Right ventricle myocardium superior (tissue), 1 donor: ENCODE measurements at places on chromosomes 13 and 19.

DNA sequence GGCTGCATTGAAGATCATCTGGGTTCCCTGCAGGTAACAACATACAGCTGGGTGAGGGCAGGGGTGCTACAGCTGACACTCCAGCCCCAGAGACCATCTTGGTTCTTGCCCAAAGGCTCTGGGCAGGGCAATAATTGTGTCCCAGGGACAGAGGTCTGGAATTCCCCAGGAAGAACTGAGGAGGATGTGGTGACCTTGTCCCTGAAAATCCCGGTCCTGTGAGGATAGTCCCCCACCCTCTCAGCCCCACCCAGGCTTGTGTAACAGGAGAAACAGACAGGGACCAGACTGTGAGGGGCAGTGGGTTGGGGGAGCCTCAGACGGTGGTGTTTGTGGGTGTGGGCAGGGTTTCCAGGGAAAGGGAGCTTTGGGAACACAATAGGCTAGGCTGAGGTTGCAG lies 63.5 kb downstream of the COLGALT1 start:
- no peak for DNase-seq

DNA sequence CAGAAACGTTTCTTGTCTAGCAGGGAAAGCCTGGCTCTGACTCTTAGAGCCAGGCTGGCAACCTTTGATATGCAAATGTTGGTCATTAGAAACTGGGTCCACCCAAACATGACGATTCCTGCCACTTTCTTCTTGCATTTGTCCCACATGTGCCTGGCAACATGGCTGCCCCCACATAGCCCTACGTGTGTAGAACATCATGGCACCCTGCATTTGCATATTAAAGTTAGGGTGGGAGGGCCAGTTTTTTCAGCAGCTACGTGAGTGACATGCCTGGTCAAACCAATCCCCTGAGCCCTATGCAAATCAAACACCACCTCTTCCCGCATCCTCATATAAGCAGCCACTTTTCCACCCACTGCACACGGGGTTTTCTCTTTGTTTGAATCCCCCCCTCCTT lies 95.0 kb downstream of the LIG4 start:
- DNase-seq: no peak

GRCh38 chr19:15259907-15260306 lies 27.7 kb upstream of the EPHX3 start:
- DNase-seq: peak; percentile 32

DNA sequence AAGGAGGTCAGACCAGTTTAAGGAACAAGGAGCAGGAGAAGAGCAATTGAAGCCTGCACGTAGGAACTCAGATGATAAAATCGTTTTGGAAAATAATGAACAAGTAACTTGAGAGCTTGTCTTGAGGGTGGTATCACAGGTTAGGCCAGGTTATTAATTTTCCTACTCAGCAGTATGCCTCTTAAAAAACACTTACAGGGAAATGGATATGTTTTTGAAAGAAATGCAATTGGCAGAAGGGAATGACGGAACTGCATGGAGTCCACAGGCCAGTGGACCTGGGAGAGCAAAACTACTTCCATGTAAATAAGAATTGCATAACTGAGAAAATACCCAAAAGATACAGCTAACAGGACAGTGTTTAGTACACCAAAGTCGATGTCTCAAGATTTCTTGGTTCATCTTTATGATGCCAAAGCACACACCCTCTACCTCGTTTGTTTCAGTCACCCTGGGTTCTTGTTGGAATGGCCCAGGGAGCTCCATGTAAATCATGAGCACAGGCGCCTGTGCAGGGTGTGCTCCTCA lies 35.2 kb downstream of the MBNL2 start:
- no peak for DNase-seq

- peak; percentile 59 for DNase-seq
Observed at GRCh38 chr19:2524840-2525723, 49.2 kb downstream of the GADD45B start.

DNA sequence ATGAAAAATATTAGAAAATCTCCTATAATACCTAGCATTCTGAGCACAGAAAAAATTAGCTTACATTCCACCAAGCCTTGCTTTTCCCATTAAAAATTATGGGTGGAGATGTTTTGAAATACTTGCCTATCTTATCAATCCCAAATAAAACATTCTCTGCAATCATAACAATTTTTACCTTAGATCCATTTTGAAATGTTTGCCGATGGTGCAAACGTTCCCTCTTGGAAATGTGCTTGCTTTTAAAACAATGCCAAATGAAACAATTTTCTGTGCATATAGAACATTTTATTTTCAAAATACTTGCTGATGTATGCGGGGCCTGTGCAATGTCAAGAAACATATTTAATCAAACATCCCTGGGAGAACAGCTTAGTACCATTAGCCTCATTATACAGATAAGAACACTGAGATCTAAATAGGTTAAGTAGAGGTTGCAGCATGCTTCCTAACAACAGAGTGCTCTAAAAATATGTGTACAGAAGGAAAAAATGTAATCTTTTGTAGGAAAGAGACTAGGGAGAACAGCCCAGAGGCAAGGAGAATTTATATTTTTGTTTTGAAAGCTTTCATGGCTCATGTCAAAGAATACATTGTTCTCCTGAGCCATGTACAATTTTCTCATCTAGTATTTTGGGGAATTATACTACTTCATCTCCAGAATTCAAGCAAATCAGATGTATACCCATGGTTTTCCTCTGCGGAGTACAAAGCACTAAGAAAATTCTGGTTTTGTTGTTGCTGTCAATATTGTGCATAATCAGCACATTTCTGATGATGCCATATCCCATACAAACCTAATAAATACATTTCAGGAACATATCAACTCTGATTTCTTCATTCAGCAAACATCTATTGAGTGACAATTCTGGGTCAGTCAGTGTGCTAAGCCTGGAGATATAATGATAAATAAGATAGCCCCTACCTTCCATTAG lies 25.9 kb upstream of the FNDC3A start:
- no peak for DNase-seq

GRCh38 chr13:50537029-50537428 lies 306.5 kb downstream of the DLEU7 start:
- no peak for DNase-seq

DNA sequence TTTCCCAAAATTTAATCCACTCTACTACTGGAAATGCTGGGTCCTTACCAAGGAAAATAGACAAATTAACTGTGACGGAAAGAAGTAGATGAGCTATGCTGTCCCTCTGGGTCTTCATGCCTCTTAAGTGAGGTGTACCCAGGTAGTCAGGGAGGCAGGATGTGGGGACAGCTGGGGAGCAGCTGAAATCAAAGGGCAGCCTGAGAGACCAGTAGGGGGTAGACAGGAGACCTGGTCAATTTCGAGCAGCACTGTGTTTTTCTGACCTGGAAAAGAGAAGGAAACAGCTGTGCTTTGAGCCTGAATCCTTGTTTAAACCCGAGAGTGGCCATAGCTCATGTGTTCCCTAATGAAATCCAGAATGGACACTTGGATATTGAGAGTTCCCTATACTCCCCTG lies 587.3 kb downstream of the EFNB2 start:
- no peak for DNase-seq

DNA sequence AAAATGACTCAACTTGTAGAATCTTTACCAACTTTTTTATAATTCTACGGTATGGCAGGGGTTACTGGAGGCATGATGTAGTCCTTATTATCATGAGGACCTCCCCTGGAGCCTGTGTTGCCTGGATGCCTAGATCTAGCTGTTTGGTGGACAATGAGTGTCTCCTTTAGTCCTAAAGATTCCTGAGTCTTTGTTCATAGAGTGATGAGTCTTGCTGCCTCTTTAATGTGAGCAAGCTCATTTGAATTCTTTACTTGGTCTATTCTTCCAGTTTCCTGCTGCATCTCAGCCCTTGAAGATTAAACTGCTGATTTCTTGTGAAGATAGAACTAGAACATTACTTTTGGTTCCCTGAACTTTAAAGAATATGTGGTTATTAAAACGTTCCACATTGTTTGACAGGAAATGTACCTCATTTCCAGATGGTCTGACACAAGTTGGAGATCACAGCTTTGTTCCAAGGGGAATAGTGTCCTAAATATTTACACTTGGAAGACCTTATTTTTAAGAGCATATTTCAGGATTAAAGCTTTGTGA lies 51.9 kb downstream of the SLAIN1 start:
- no peak for DNase-seq

DNA sequence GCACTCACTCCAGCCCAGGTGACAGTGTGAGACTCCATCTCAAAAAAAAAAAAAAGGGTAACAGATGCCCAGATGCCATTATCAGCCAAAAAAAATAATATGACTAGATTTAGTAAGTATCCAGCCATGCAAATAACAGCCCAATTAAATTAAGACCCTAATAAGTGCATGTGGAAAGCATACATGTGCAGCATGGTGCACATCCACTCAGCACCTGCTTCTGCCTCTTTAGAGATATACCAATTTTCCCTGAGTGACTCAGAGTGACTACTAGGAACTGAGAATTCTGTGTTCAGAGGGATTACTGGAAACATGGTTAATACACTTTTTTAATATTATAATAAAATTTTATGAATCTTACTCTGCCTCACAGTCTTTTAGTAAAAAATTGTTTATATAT lies 29.8 kb upstream of the ZNF675 start:
- DNase-seq: no peak

GRCh38 chr19:6699935-6700334 lies 20.5 kb downstream of the C3 start:
- no peak for DNase-seq

- no peak for DNase-seq
Observed at GRCh38 chr13:98998831-98999638, 21.2 kb upstream of the DOCK9 start.

DNA sequence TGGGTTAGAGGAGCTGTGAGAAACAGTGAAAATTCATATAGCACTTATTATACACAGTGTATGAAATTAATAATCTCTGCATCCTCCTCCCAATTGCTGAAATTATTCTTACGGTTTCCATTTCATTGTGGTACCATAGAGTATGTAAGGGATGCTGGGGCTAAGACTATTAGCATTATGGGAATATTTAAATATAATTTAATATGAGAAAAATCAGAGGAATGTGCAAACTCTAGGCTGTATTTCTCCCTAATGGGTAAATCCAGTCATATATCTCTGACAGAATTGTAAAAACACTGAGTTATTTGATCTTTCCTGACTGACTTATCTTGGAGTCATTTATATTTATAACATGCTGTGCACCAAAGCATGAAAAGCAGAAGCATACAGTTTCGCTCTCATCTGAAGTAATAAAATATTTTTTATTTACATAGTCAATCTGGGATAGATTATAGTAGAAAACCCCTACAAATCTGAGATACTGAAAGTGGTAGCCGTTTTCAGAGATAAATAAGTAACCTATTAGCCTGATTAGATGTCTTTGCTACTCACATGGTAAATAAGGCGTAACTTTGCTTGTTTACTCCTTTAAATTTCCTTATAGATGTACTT lies 34.9 kb downstream of the LRCH1 start:
- no peak for DNase-seq

DNA sequence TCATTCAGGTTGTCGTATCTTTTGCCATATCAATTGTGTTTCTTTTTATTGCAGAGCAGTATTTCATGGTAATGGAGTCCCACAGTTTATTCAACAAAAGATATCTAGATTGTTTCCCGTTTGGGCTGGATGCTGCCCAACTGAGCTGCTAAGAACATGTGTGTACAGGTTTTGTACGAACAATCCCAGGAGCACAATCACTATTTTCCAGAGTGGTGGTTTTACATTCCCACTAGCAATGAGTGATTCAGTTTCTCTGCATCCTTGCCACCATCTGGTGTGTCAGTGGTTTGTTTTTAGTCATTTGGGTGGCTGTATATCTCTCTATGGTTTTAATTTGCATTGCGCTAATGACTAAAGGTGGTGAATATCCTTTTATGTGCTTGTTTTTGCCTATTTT lies 52.7 kb upstream of the ZDHHC20 start:
- DNase-seq: no peak

GRCh38 chr13:45511310-45512097 lies 46.8 kb downstream of the COG3 start:
- DNase-seq: no peak

DNA sequence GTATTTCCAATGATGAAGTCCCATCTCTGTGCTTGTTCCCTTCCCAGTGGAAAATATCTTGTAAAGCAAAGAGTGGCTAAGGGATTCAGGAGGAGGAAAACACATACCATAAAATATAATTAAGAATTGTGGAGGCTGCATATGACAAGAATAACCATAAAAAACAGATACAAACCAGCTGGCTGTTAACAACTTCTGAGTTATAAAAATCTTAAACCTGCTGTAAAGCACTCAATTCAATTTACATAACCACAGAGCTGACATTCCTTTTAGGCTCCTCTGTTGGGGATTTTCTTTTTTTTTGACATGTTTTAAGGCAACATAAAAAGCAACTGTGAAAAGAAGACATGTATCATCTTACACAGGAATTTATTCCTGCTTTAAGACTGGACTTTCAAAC lies 207.6 kb downstream of the DACH1 start:
- no peak for DNase-seq

- no peak for DNase-seq
Observed at GRCh38 chr19:29067831-29068230, 145.1 kb downstream of the UQCRFS1 start.

- no peak for DNase-seq
Observed at GRCh38 chr13:50353651-50354415, 338.6 kb downstream of the KCNRG start.

- peak; percentile 68 for DNase-seq
Observed at GRCh38 chr19:6276447-6276846, 3.3 kb downstream of the MLLT1 start.

DNA sequence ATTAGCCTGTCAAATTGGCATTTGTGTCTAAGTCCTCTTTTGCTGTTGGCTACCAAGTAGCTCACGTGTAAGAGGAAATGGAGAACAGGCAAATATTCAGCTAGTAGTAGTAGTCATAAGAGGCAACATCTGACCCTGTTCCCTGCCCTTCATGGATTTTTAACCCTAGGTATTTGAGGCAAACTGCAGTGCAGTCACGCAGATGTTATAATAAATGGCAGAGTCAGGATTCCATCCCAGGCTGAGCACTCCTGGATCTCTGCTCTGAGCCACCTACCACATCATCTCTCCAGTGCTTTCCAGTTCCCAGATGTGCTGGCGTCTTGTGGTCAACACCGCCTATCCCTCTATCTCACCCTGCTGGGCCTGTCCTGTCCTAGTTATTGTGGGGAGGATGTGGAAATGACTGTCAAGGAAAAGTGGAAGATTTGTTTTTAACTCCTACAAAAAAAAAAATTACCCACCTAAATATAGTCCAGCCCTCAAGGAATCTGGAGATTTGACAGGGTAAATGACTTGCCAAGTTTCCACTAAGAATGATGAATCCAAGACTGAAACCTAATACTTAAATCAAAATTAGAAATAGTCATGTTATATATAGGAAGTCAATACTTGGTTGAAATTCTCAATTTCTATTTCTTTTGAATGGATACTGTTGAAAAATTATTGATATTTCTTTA lies 322.9 kb downstream of the GPC6 start:
- DNase-seq: no peak

GRCh38 chr13:50421473-50422130 lies 406.4 kb downstream of the KCNRG start:
- no peak for DNase-seq

GRCh38 chr13:100633461-100633860 lies 41.1 kb downstream of the TMTC4 start:
- no peak for DNase-seq
